Muscle of leg (tissue), 16 donors: ENCODE measurements at places on chromosomes 4 and X. TPM values are rescaled to one million over a fixed set of nuclear protein-coding genes. Genes with fewer than 3 reads are reported as not detected.

- DNase-seq, result no peak
Measured at GRCh38 chrX:9420275-9421265, 44.3 kb upstream of the TBL1X start.

- DNase-seq, result no peak
Measured at GRCh38 chr4:60619531-60620305, 580.4 kb upstream of the ADGRL3 start.

DNA sequence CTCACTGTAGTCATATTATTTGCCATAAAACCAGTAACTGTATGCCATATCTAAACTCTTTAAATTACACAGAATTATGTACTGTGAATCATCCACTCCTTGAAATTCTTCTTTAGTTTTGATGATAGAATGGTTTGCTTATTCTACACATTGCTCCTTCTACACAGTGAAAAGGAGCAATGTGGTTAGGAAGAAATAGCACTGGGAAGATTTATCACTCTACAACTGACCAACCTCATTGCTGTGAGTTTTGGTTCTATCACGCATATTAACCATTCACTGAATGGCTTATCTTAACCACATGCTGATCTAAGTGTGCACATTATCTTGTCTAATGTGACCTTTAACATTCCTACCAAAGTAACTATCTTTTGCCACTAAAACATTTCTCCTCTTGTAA, 415.7 kb upstream of the NDST4 start:
- DNase-seq, result no peak

DNA sequence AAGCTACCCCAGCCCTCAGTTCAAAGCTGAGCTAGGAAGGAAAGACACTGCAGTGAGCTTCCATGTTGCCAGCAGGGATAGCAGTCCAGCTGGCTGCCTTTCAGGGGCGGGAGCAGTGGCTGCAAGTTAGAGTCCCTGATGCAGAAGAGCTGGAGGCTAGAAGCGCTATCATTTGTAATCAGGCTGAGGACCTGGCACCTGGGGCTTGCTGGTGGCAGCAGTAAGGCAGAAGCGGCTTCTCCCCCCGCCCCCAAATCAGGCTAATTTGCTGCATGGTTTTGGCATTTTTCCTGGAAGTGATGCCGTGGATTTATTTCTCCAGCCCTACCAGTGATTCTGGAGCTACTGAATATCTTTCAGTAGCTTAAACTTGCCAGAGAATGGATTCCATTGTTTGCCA, 203.3 kb downstream of the CLCN4 start:
- peak; percentile 70 for DNase-seq

DNA sequence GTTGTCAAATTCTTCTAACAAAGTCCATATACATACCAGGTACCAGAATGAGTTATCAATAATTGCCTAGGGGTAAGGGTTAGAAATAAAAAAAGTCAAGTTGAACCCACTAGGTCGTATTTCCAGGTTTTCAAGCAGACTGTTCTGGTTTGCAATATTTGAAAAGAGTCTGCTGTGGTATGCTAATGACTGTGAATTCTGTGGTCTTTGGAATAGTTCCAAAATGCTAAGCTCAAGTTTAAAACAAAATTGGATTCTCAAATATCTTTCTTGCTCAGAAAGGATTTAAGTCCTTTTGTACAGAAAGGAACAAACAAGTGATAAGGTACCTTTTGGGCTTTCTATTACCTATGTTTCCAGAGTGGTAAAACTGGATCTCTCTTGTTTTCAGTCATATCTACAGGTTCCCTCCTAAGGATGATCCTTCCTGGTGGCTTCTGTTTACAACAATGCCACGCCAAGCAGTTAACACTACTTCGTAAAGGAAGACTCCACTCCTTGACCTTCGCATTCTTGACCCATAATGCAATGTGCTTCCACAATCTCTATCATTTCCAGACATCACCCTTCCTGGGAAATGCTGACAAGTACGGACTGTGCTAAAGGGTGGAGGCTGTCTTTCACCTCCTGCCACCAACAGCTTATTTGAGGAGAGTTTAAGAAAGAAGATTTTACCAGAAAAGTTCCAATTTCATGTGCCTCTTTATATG, 531.7 kb upstream of the FTHL17 start:
- DNase-seq, result peak; percentile 11

- DNase-seq, result peak; percentile 29
Measured at GRCh38 chrX:31590581-31591114, 518.8 kb upstream of the FTHL17 start.

DNA sequence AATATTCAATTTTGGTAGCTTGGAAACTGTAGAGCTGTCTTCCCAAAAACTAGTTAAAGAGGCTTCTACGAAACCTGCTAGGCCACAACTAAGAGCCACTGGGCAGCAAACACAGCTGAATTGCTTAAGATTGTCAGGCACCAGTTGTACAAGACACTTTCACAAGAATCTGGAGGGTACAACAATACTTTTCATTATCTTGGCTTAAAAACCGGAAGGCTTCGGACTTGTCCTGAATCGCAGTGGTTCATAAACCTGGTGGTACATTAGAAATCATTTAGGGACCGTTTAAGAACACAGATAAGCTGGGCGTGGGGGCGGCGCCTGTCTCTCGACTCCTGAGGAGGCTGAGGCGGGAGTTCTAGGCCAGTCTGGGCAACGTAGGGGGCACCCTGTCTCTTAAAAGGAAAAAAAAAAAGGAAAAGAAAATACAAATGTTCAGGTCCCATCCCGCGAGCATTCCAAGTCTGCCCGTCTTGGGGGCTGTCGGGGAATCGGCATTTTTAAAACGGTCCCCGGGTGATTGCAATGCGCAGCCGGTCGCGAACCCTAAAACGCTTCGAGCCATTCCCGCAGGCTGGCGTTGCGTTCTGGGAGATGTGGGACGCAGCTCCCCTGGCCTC, 763 bp downstream of the PYURF start:
- DNase-seq, result peak; percentile 49

GRCh38 chrX:133598601-133599335, 183.5 kb upstream of the GPC4 start:
- DNase-seq, result peak; percentile 43

DNA sequence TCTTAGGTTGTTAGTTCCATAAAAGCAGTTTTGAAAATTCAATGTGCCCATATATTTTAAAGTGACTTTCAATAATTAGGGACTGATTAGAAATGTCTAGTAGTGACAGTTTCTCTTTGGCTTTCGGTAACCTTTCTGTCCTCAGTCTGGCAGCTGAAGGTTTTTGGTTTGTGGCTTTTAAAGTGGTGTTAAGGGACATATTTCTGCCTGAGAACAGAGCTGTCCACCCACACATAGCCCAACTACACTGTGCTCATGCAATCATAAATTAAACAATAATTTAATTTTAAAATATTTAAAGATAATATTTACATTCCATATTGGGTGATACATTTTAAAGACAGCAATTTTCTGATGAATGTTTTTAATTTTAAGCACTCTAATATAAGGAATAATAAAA, 335.0 kb upstream of the TENM3 start:
- DNase-seq, result no peak

- DNase-seq, result no peak
Measured at GRCh38 chr4:43089730-43090129, 197.2 kb downstream of the GRXCR1 start.

GRCh38 chrX:46601283-46601682, 27.7 kb downstream of the CHST7 start:
- DNase-seq, result no peak

DNA sequence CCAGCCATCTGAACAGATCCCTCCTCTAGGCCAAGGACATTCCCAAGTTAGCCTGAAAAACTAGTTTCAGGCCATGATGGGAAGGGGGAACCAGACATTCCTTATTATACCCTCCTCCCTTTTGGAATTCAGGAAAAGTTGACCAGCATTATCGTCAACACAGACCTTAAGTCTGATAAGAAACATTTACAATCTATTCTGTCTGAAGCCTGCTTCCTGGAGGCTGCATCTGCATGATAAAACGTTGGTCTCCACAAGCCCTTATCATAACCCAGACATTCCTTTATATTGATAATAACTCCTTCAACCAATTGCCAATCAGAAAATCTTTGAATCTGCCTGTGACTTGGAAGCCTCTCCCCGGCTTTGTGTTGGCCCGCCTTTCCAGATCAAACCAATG, 44.3 kb downstream of the EFHC2 start:
- no peak for DNase-seq

GRCh38 chr4:78061939-78062570, 4.9 kb downstream of the FRAS1 start:
- DNase-seq, result no peak

DNA sequence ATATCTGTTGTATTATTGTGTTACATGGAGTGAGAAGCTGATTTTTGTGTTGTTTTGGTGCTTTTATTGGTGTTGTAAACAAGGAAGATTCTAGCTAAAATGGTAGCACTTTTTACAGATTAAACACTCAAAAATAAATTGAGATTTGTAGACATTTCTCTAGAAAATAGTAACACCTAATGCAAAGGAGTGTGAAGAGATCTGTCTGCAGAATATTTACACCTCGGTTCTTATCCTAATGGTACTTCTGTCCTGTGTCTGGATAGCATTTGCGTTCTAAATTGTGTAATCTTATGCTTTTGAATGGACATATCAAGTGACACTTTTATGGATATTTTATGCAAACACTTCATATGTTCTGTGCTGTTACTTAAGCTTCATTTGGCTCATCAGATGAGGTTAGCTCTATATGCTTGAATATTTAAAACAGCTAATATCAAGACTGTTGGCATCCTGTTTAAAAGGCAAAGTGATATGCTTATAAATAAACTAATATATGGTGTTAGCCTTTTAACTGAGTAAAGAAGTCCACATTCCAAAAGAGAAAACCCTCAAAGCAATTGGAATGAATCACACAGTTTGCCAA, 6.0 kb downstream of the PCDH7 start:
- DNase-seq, result peak; percentile 43

GRCh38 chr4:153419673-153420278, 46.4 kb upstream of the TMEM131L start:
- DNase-seq, result no peak

DNA sequence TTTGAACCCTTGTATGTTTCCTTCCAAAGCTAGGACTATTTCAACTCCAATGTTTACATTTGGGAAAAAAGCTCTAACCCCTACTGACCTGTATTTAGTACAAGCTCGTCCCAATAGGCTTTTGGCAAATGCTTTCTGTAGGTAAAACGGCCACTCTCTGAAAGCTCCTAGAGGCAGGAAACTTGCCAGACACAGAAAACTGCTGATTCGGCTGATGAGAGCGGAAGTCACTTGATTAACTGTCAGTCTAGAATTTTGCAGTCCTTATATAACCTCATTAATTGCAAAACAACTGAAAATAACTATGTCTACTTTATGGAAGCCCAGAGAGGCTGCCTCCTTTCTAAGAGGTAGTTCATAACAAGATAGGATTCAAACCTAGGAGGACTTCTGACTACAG, 108.1 kb downstream of the TSPAN7 start:
- DNase-seq, result peak; percentile 19

- DNase-seq, result no peak
Measured at GRCh38 chr4:107917500-107917899, 13.8 kb upstream of the CYP2U1 start.

DNA sequence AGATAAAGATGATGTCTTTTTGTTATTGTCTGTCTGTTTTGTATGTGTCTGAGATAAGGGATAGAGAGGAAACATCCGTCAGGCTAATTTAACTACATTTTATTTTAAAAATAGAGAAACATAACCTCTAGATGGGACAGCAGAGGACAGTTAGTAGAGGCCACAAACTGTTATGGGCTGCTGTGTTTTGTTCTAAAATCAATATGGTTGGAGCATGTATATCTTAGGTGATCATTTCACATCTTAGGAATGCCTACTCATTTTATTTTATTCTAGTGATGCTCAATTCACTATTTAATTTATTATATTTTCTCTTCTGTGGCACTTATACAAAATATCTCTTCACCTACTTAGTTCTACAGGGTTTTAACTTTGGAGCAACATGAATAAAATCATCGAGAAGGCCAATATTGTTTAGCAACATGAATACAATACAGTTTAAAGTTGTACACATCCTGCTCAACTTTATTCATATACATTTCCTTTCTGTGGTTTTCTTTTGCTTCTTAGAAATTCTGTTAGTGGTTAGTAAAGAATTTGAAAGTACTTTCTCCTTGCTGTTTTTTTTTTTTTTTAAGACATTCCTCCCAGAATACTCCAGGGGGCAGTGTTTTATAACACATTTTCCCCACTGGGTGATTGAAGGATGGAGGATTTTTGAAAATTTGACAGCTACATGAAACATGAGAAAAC, 392.9 kb downstream of the UNC5C start:
- peak; percentile 81 for DNase-seq

DNA sequence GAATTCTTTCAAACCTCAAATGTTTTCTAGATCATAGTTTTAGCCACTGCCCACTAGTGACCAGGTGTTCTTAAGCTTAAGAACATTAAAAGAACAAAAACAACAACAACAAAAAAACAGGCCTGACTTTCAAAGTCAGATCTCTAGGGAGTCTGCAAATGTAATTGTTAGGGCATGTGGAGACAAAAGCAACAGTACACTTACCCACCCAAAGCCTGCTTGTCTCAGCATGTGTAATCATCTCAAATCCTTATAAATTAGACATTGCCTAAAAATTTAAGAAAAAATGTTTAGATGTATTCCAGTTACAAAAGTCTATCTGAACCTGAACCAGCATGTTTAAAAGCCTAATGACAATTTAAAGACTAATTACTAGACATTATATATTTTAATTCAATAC, 79.9 kb downstream of the SLC7A11 start:
- no peak for DNase-seq

DNA sequence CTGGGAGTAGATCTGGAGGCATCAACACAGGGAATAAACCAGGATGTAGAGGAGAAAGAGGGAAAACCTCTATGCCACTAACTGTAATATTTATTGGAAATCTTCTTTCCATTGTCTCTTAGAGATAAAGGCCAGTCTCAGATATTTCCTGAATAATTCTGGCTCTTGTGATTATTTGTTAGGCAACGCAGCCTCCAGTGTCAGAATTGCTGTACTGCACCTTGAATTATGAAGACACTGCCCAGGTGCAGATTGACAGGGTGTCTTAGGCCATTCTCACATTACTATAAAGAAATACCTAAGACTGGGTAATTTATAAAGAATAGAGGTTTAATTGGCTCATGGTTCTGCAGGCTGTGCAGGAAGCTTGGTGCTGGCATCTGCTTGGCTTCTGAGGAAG, 100.7 kb upstream of the ZDHHC15 start:
- no peak for DNase-seq

GRCh38 chrX:57227691-57228090, 58.8 kb upstream of the FAAH2 start:
- no peak for DNase-seq

DNA sequence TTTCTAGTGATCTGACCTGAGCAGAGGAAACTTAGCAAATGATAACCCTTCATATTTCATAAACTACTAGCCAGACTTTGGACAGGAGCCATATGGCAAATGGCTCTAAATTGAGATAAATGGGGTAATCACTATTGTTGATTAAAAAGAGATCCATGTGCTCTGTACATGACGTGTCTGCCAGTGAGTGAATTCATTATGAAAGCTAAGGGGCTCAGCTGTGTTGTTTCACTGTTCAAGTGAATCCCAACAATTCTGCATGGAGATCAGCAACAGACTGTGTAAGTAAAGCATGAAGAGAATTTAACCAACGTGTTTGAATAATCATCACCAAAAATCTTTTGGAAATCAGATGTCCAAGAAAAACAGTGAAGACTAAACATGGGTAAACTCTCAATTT, 9.5 kb upstream of the QRFPR start:
- no peak for DNase-seq

XKRX gene
- polyA plus RNA-seq, result 0.35 TPM

ZMAT1 gene
- 3.2 TPM for polyA plus RNA-seq

ASB5 gene
- 85.4 TPM for polyA plus RNA-seq

RWDD4 gene
- 32.1 TPM for polyA plus RNA-seq
